C1 segment of cervical spinal cord (tissue), 14 donors: ENCODE measurements at places on chromosomes 1 and 21.
A peak's percentile ranks its signal among the peaks of the same experiment; 100 is the strongest.

- DNase-seq: peak; percentile 13
Measured at GRCh38 chr1:12052008-12052573, 11.0 kb upstream of the TNFRSF8 start.

DNA sequence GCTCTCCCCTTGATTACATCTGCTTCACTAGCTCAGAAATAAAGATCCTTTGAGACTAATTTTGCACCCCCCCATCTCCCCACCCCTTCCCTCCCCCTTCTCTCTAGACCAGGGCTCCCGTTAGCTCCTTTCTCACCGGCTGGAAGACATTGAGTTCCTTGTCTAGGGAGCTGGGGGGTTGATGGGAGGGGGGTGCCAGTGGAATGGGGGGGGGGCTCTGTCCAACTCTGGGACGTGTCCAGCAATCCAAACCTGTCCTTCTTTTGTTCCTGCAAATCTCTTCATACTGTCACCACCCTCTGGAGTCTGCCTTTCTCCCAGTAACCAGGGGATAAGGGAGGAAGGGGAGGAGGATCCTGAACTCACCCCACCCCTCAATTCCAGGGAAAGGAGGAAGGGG is 61.9 kb downstream of the RHBG start:
- DNase-seq: no peak

DNA sequence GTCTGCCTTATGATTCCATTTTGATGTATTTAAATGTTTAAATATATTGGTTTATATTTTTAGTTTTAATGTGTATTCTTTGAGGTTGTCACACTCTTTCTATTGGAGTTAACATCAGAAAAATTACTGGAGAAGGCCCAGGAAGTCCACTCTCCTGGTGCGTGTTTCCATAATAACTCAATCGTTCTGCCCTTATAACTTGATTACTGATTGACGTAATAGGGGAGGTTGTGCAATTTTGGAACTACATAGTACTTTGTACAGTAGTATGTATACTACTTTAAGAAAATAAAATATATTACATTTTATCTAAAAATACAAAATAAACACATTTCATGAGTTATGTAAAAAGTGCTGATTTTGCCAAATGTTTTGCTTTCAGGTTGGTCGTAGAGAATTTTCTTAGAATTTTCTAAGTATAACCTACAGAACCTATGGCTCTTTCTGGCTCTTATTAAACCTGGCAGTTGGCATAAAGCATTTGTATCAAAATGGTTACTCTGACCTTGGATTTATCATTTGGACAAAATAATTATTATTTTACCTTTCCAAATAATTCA is 5.7 kb downstream of the PLA2G4A start:
- DNase-seq: no peak

DNA sequence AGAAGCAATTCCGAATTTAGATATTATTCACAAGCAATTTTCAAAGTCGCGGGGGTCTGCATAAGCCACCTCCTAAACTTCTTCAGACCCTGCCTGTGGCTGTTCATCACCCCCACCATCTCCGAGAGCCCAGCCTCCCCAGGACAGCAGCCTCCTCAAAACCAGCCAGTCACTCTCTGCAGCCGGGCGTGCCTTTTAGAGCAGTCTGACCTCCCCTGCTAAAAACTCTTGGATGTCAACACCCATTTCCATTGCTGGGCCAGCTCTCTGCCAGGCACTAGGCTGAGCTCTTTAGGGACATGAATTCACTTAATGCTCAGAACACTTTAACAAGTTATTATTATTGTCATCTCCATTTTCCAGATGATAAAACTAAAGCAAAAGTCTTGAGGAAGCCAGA is 11.7 kb downstream of the ADPRS start:
- DNase-seq: no peak

DNA sequence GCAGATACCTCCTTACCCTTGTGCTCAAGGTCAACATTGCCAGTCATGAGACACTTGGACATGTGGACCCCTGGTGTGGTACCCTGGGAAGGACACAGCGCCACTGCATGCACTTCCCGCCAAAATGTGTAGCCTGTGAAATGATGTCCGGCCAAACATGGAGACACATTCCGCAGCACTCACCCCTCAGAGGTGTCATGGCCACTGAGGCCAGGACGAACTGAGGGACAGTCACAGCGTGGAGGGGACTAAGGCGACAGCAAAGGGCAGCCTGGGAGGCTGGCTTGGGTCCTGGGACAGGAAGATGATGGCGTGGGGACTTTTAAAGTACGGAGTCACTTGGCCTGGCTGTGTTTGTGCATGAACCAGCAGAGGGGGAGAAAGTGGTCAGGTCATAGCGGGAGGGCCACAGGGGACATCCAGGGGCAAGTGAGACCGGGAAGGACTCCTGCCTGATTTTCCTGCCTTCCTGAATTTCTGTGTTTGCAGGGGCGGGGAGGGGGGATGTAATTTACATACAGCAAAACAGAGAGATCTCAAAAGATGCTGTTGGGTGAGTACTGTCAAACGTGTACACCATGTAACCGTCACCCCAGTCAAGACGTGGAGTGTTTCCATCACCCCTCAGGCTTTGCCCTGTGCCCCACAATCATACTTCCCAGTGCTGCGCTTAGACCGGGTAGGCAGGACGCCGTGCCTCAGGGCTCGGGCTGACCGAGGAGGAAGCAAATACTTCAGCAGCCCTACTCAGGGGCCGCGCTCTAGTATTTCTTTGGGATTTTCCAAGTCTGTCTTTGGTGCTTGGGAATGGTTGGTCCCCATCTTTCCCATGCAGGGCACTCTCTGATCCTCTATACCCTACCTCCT is 45.2 kb downstream of the WDR4 start:
- DNase-seq: no peak

DNA sequence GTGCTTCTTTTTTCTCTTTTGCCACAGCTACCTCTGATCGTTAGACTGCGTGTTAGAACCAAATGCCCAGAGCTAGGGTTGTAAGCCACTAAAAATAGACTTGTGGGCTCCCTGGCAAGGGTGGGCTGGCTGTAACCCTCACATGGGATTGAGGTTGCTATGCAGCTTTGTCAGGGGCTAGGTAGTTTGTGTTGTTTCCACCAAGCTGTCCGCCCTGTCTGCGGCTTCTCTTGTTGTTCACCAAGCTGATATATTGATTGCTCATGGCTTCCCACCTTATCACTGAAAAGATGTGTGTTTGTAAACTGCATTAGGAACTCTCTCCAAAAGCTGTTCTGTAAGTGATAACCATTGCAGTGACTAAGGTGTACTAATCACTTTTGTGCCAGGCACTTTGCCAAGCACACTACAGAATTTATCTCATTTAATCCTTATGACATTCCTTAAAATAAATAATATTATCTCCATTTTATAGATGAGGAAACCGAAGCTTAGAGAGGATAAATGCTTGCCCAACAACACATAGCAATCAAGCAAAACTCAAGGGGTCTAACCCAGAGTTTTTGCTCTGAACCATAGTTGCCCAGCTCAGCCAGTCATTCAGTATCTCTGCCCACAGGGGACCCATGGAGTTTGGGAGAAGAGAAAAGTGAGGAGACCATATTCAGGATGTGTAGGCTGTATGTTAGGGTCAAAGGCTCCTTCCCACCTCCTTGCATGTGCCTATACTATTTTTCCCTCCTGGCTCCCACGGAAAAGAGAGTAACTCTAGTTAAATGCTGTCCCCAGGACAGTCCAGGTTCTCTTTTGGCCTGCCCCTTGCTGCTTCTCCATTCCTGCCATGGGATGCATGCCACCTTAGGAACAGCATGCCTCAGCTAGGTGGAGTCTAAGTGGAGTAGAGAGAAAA is 42.2 kb upstream of the TARBP1 start:
- DNase-seq: no peak

GRCh38 chr1:204989266-204990058 is 53.5 kb upstream of the CNTN2 start:
- DNase-seq: peak; percentile 80

DNA sequence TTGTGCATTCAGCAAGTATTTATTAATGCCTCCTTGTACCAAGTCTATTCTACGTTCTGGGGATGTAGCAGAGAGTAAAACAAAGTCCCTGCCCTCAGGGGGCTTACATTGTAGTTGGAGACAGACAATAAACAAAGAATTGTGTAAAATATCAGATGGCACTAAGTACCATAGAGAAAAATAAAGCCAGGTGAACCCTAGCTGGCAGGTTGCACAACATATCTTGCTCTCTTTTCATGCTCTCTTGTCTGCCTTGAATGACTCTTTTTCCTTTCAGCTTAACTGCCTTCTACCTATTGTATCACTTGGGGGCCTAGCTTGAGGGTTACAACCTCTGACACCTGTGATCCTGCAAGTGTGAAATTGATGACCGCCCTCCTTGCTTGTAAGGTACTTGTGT is 20.7 kb upstream of the FASLG start:
- no peak for DNase-seq

- no peak for DNase-seq
Measured at GRCh38 chr1:59453297-59453968, 156.5 kb downstream of the FGGY start.

DNA sequence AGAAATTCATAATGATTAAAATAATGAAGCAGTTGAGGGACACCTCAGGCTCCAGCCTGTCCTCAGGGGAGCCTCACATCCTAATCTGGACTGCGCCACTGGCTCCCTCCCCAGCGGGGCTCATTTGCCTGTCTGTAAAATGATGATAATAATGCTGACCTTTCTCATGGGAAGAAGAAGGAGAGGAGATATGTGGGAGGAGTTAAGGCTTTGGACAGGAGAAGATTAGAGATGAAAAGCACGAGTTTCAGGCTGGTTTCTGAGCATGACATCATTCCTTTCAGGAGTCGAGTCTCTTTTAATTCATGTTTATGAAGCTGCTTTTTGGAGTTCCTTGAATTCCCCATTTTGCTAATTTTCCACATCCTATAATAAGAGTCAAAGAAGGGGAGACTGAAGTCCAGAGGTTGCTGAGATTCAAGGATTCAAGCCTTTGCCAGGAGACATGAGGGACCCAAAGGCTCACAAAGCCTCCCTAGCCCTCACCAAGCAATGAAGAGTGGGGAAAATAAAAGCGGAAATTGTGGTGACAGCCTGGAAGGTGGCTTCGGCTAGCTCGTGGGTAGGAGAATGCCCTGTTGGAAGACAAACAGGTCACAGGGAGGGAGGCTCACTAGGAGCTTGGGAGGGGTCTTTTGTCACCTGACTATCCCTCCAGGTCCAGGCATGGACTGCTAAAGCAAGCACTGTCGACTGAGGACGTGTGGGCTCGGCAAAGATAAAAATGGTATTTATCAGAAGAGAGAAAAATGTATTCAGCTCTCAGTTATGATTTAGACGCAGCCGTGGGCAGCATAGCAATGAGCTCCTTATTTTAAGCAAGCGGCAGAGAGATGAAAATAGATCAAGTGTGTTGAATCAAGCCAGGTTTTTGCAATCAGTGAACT is 27.5 kb upstream of the STMN1 start:
- DNase-seq: no peak

- DNase-seq: no peak
Measured at GRCh38 chr1:116540088-116540487, 30.7 kb downstream of the CD58 start.
